Activated naive CD4-positive, alpha-beta T cell treated with Interleukin-2 at 50 U/mL for 16 hours (primary cell): ENCODE measurements at places on chromosomes 3 and 15.

- no peak for DNase-seq
Measured at GRCh38 chr3:129694228-129694627, 87.8 kb upstream of the PLXND1 start.

GRCh38 chr3:108097322-108098002, 6.6 kb upstream of the CD47 start:
- DNase-seq: no peak

- no peak for DNase-seq
Measured at GRCh38 chr3:69182588-69183316, 60.4 kb upstream of the LMOD3 start.

GRCh38 chr3:127213381-127213918, 20.5 kb downstream of the PRR23E start:
- no peak for DNase-seq

GRCh38 chr3:120027226-120027625, 67.0 kb downstream of the GSK3B start:
- DNase-seq: no peak

DNA sequence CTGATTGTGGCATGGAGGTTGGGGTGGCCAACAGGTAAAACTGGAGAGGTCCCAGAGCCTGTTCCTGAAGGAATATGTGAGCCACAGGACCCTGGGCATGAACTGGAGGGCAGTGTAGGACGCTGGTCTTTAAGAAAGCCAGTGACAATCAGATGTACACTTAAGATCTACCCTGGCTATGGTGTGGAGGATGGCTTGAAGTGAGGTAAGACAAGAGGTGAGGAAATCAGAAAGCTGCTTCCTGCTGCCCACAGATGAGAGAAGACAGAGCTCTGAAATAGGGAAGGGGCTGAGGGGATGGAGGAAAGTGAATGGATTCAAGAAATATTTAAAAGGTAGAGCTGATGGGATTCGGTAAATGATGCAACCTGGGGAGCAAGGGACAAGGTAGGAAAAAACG, 22.7 kb upstream of the KLHL6 start:
- no peak for DNase-seq

DNA sequence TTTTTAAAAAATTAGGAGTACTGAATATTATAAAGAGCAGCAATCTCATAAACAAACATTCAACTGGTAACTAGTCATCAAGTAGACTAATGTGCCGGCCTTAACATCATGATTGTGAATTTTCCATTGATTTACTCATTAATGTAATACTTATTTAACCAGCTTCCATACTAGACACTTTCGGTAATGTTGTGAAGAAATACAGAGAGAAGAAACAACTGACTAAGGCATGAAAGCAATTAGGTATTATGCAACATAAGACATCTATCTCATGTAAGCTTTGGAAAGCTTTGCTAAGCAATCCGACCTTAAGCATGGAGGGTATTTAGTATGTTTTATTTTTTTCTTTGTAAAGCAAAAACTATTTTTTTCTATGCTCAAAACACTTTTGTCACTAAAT, 108.0 kb downstream of the IL1RAP start:
- DNase-seq: no peak

DNA sequence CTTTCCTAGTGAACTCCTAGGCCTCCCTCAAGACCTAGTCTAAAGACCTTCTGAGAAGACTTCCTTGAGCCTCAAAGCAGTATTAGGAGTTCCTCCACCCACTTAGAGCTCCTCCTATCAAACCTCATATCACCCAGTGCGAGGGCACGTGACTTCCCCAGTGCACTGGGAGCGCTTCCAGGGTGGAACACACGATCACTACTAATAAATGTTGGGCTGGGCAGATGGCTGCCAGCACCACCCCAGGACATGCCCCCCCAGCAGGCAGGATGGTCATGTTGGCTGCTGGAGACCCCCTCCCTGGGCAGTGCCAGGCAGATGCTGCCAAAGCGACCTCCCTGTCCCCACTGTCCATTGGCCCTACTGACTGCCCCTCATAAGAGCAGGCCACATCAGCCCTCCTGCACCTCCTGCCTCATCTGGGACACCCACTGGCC, 8.5 kb upstream of the PLXND1 start:
- DNase-seq: no peak

- DNase-seq: no peak
Measured at GRCh38 chr3:13296662-13297061, 123.5 kb downstream of the NUP210 start.

DNA sequence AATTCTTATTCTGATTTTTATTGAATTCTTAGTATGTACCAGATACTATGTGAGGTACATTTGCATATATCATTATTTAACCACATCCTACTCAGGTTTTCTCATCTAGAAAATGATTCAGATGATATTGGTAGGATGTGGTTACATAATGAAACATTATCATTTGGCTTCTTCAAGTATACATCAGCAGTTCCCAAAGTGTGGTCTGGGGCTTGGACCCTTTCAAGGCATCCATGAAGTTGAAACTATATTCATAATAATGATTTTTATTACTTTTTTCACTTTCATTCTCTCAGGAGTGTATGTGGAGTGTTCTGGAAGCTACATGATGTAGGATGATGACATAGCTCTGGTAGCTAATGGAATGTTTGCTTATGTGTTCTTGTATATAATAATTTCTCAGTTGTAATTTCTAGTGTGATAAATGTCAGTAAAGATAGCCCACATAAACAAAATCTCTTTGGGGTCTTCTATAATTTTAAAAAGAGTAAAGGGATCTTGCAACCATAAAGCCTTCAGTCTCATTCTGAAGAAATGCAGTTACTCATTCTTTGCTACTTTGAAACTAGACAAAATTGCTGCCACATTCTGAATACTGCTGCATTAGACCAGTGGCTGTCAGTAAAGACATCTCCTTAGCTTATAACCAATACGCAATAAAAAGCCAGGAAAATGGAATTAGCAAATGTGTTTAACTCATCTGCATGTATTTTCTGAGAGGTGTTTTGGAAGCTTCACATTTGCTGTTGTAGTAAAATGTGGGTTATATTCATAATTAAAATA, 95.8 kb downstream of the PPARG start:
- DNase-seq: no peak

DNA sequence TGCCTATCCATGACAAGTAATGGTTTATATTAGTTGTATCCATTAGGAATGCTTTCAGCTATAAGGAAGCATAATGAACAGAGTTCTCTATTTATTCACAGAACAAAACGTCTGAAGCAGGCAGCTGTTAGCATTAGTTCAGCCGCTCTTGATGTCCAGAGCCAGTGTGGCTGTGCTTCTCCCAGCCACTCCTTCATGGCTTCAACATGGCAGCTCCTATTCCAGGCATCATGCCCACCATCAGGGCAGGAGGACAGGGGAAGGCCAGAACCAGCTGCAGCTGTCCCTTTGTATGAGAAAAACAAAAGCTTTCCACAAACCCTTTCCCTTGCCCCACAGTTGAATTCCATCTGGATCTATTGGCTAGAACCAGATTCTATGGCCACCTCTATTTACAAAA, 12.9 kb upstream of the SNRK start:
- DNase-seq: no peak

GRCh38 chr3:193917158-193917557, 218.8 kb upstream of the HES1 start:
- DNase-seq: no peak
